A549 (cell line): ENCODE measurements at places on chromosomes 7 and 10.
A peak's percentile ranks its signal among the peaks of the same experiment; 100 is the strongest.

DNA sequence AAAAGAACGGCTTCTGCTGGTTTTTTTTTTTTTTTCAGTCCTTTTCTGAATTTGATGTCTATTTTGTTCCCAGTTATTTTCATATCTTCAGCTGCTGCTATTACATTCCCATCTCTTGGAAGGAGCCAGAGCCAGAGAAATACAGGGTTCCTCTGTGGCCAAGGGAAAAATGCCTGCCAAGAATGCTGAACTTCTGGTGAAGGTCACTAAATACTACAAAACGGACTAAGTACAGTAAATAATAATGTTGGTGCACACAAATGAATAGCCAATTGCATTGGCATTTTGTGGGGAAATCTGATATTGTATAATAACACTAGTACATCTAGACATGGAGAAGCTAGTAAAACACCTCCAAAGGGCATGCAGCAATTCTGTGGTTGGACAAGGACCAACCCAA, 56.3 kb upstream of the ZEB1 start:
- DNase-seq = no peak

DNA sequence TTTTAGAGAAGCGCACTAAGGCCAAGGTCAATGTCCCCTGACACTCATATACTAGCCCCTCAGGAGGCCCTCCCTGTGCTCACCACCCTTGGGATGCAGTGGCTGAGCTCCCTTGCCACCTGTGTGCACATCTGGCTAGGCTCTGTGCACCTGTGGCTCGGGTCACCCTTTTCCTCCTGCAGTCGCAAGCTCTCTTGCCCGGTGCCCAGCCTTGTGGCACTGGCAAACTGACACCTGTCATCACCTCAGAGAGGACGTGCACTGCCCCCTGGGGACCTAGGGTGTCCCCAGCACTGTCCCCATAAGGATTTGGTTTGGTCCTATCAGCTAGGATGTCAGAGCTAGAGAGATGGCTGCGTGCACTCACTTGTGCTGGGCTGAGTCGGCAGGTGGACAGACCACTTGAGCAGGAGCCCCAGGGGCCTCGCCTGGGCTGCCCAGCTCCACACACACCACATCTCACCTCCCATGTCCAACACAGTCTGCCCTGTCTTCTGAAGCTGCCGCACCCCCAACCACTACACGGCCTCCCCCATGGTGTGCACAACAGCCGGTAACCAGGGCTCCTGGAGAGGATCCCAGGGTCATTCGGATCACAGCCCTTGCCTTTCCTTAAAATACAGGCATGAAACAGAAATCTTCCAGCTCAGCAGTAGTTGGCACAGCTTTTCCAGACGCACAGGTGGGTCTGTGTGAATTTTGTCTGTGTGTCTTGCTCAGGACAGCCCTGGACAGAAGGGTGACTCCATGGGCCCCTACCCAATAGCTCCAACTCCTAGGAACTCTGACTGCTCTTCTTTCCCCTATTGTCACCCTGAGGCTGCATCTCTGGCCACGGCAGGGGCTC, 111.0 kb downstream of the GRID1 start:
- no peak for DNase-seq

GRCh38 chr7:142808802-142809583, 38.2 kb downstream of the PRSS2 start:
- DNase-seq = no peak

DNA sequence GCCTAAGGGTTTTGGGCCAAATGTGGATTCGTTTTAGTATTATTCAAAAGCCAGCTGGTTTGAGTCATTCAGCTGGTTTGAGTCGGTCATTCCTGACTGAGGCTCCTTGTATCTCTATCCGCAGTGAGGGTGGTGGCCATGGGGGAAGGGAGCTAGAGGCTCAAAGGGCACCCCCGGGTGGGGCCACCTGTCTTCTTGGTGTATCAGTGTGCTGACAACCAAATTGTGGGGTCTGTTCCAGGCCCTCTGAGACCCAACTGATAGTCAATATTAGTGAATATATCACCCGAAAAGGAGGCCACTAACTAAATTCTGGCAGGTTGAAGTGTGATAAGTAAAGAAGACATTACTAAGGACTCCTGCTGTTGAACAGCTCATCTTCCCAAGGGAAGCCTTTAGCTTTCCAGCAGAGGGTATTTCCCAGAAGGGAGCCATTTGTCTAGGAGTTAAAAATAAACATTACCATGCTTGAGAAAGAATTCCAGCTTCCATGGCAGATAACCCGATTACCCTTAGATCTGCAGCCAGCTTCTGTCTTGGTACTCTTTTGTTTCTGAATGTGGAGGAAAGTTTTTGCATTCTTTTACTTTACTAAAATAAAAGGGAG, 29.9 kb upstream of the DDX50 start:
- no peak for DNase-seq

DNA sequence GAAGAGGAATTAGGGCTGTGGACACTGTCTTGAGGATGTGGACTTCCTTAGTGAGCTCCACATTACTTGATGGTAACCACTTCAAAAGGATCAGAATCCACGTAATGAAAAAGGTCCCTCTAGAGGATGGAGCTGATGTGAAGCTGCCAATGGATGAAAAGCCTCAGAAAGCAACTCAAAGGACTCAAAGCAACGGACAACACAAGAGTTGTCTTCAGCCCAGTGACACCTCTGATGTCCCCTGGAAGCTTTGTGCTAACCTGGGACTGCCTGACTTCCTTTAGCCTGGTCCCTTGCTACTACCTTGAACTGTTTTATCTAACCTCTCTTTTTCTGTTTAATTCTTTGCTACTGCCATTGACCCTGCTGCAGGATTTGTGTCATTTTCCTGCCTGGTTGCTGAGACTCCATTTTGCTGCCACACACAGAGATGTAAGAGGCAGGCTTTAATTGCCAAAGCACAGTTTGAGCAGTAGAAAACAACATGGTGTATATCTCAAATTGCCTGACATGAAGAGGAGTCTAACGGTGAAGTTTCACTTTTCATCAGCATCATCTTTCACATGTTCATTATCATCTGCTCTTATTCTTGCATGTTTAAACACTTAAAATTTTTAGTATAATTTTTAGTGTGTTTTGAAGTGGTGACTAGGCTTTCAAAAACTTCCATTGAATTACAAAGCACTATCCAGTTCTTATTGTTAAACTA, 11.1 kb upstream of the SGCE start:
- no peak for DNase-seq

DNA sequence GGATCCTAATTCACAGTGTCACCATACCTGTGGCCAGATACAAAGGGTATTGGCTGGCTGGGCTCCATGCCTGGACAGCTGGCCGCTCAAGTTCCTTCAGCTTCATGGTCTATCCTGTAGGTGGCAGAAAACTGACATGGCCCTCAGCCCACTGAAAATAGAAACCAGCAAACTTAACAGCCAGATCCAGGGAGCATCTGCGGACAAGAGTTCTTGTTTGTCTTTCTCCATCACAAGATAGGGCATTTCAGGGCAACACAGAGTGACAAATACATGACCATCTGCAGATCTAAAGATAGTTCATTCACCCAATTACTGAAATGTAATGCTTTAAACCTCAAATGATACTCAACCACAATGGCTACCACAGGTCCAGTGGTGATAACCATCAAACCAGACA, 2.8 kb downstream of the SEC31B start:
- DNase-seq = peak; percentile 21

- DNase-seq = no peak
These were observed 109.2 kb downstream of the OSBPL3 start for GRCh38 chr7:24870766-24871165.
